Activated CD4-positive, alpha-beta memory T cell treated with anti-CD3 and anti-CD28 coated beads, Interleukin-2, amount 10 ng/mL, durations not matched to agents 7 days and 5 days (primary cell): ENCODE measurements at places on chromosomes 5 and 9. TPM values are rescaled to one million over a fixed set of nuclear protein-coding genes. Genes with fewer than 3 reads are reported as not detected.

- DNase-seq: no peak
- H3K4me3 ChIP-seq: no peak overlapping the region
- no peaks in the 10 kb centered on the region for H3K27me3 ChIP-seq
These were observed 461.9 kb upstream of the PAPPA start for GRCh38 chr9:115691693-115692092.

LECT2 gene
- not detected for total RNA-seq

RECK gene
- 7.4 TPM for total RNA-seq

- no peak overlapping the region for H3K27ac ChIP-seq
- H3K27me3 ChIP-seq: no peaks in the 10 kb centered on the region
- H3K36me3 ChIP-seq: no peaks in the 10 kb centered on the region
- no peaks in the 10 kb centered on the region for H3K4me1 ChIP-seq
These were observed 221.2 kb downstream of the DMRT2 start for GRCh38 chr9:1271367-1271766.

GRCh38 chr5:103228061-103228460 is 30.5 kb upstream of the MACIR start:
- no peak for DNase-seq
- no peak overlapping the region for H3K4me3 ChIP-seq
- no peak overlapping the region for H3K27ac ChIP-seq
- no peaks in the 10 kb centered on the region for H3K36me3 ChIP-seq
- peaks cover 10% of the 10 kb centered on the region for H3K4me1 ChIP-seq
- peaks cover 35% of the 10 kb centered on the region for H3K27me3 ChIP-seq

DNA sequence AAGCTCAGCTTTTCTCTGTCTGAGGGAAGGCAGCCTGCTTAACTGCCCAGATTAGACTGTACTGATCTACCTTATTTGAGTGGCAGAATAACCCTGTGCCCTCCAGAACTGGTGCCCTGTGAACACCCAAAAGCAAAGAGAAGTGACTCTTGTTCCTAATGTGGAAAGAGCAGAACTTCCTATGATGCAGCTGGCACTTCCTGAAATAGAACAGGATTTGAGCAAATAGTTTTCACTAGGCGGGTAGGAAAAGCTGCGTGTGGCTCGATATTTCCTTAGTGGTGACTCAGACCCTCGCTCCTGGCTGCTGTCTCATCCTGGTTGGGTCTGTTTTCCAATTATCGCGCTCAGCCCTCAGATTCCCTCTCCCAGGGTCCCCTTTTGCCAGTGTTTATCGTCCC is 89.9 kb downstream of the SH3TC2 start:
- no peaks in the 10 kb centered on the region for H3K36me3 ChIP-seq
- no peaks in the 10 kb centered on the region for H3K4me1 ChIP-seq
- peaks cover 10% of the 10 kb centered on the region for H3K27me3 ChIP-seq
- no peak for DNase-seq

DNA sequence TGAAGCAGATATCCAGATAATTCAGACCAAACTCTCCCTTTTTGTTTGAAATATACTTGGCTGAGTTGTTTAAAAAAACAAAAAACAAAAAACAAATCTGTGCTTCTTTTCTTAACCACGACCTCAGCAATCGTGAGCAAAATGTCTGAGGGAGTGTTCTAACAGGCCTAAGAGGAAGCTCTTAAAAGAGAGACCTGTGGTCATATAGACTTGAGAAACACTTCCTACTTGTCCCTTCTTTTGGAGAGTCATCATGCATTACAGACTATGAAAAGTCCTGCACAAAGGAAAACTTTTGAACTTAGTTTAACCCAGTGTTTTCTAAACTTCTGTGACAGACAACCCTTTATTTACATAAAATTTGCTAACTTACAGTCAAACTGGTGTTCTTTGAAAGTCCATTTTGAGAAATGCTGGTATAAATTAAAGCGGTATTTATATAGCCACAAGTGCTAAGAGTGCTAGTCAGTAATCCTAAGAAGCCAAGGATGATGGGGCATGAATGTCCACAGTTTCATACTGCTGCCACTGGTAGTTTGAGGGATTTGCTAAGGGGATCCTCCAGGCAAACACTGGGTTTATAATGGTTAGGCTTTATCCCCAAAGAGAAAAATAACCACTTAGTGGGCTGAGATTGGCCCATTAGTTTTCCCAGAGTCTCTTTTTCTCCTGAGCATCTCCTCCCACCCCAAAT is 199.8 kb downstream of the LRRC70 start:
- H3K27ac ChIP-seq: no peak overlapping the region
- no peak for DNase-seq
- peaks cover 1% of the 10 kb centered on the region for H3K4me1 ChIP-seq
- H3K27me3 ChIP-seq: peaks cover 5% of the 10 kb centered on the region
- no peak overlapping the region for H3K4me3 ChIP-seq
- H3K36me3 ChIP-seq: no peaks in the 10 kb centered on the region

- H3K36me3 ChIP-seq: peaks cover 56% of the 10 kb centered on the region
- peaks cover 17% of the 10 kb centered on the region for H3K4me1 ChIP-seq
- DNase-seq: no peak
- no peak overlapping the region for H3K27ac ChIP-seq
These were observed 53.3 kb downstream of the RAPGEF6 start for GRCh38 chr5:131581702-131582101.

- H3K36me3 ChIP-seq: no peaks in the 10 kb centered on the region
- no peak overlapping the region for H3K27ac ChIP-seq
- DNase-seq: no peak
- H3K4me3 ChIP-seq: no peak overlapping the region
These were observed 97.6 kb upstream of the ANXA1 start for GRCh38 chr9:73054091-73054490.

DNA sequence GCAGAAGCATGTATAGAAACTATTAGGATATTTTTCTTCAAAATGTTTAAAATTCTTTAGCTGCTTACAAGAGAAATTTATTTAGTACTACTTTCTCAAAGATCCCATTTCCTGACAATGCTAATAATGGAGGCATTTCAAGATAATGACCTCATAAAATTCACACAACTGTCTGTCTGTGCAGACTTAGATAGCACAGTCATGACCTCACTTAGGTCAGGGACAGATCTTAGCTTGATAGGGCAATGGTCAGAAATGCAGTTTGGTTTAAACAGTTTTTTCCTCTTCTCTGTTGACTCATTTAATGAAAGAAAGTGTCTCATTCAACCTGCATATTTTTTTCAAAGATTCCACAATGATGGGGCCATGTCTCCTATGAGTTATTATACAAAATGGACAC is 128.4 kb downstream of the GRIA1 start:
- no peak overlapping the region for H3K4me3 ChIP-seq
- H3K27ac ChIP-seq: no peak overlapping the region
- no peaks in the 10 kb centered on the region for H3K36me3 ChIP-seq

DNA sequence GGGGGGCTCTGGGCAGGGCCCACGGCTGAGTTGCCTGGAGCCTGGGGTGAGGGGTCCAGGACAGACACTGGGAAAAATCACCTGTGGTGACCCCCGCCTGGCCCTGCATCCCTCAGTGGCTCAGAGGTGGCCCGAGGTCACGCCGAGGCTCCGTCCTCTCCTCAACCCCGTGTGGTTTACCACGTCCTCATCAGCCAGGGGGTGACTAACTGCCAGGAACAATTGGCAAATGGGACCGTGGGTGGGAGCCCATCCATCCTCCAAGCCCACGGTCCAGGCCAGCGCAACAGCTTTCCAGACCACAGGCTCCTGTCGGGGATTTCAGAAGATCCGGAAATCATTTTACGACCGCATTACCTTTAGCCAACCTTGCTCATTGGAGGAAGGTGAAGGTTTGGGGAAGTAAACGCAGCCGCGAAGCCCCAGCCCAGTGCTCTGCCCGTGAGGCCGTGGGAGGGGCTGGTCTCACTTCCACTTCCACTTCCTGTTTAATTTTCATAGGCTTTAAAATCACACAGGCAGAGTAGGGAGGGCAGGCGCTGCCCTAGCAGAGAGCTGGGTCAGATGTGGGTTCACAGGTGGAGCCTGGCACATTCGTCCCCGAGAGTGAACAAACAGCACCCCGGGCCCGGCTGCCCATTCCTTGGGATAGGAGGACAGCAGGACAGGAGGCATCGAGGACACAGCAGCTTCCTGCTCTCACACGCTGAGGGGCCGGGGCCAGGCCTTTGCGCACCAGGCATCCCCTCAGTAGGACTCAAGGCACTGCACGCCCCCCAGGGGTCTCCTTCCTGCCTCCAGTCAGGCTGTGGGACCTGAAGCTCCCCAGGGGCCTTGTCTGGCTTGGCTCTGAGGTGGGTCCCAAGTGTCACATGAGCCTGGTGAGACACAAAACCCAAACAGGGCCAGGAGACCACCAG is 19.8 kb upstream of the SLC9A3 start:
- peak; percentile 71 for DNase-seq
- H3K4me3 ChIP-seq: peak overlapping the region; percentile 56
- H3K27ac ChIP-seq: peak overlapping the region; percentile 68
- peaks cover 10% of the 10 kb centered on the region for H3K27me3 ChIP-seq
- H3K4me1 ChIP-seq: peaks cover 24% of the 10 kb centered on the region
- H3K36me3 ChIP-seq: no peaks in the 10 kb centered on the region

DNA sequence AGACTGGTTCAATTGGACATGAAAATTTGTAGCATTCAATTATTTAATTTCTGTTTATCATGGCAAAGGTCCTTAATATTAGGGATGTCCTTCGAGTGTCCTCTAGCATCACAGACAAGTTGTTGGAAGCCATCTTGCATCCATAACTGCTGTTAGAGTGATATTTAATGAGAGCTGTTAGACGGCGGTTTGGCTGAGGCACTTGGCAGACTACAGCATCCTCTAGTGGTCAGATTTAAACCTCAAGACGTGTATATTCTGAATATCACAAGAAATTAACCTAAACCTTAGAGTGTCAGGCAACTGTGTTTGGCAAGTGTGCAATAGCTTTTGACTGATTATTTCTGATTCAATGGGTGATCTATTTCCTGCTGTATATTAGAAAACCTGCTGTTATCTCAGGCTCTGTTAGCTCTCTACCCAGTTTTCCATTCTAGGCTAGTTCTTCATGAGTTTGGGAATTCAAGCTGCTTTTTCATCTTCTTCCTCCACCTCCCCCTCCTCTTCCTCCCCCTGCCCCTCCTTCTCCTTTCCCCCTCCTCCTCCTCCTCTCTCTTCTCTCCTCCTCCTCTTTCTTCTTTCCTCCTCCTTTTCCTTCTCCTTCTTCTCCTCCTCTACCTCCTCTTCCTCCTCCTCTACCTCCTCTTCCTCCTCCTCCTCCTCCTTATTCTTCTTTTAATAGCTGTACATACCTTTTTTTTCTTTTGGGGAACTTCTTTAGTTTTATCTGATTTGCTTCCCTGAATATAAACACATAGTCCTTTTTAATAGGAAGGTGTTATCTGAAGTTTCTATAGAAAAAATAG is 8.6 kb downstream of the SPINK1 start:
- H3K27me3 ChIP-seq: no peaks in the 10 kb centered on the region
- H3K4me1 ChIP-seq: no peaks in the 10 kb centered on the region
- H3K4me3 ChIP-seq: no peak overlapping the region
- DNase-seq: peak; percentile 28
- no peak overlapping the region for H3K27ac ChIP-seq
- no peaks in the 10 kb centered on the region for H3K36me3 ChIP-seq

EHMT1 gene
- 91.4 TPM for total RNA-seq

ABLIM3 gene
- total RNA-seq: 0.08 TPM

GRCh38 chr9:21653091-21653490 is 149.3 kb upstream of the MTAP start:
- no peak for DNase-seq
- no peaks in the 10 kb centered on the region for H3K36me3 ChIP-seq
- H3K27ac ChIP-seq: no peak overlapping the region

GRCh38 chr5:132680780-132681475 is 7.1 kb downstream of the IL4 start:
- DNase-seq: no peak
- H3K27ac ChIP-seq: no peak overlapping the region
- H3K4me1 ChIP-seq: peaks cover 28% of the 10 kb centered on the region
- no peak overlapping the region for H3K4me3 ChIP-seq
- peaks cover 2% of the 10 kb centered on the region for H3K27me3 ChIP-seq

- H3K4me1 ChIP-seq: peaks cover 61% of the 10 kb centered on the region
- H3K27me3 ChIP-seq: peaks cover 14% of the 10 kb centered on the region
- peak; percentile 57 for DNase-seq
These were observed 654 bp downstream of the PURA start for GRCh38 chr5:140114341-140115185.

RGS3 gene
- total RNA-seq: 22.7 TPM

ATP10B gene
- total RNA-seq: not detected
